ENCODE measurements at places on chromosomes 1 and 21.

DNA sequence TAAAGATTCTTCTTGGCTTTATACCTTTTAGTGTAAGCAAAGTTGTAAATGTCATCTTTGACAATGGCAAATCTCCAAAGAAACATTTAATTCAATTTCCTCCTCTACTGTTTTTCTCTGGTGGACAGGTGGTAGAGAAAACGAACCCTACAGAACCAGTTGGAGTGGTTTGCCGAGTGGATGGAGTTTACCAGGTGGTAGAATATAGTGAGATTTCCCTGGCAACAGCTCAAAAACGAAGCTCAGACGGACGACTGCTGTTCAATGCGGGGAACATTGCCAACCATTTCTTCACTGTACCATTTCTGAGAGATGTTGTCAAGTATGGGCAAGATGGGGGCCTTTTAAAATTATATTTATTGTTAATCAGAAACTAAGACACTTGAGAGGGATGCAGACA, 25.8 kb downstream of the UAP1 start:
- no peak for DNase-seq

- no peak for DNase-seq
These were observed 520 bp downstream of the CLIC6 start for GRCh38 chr21:34669149-34669879.

DNA sequence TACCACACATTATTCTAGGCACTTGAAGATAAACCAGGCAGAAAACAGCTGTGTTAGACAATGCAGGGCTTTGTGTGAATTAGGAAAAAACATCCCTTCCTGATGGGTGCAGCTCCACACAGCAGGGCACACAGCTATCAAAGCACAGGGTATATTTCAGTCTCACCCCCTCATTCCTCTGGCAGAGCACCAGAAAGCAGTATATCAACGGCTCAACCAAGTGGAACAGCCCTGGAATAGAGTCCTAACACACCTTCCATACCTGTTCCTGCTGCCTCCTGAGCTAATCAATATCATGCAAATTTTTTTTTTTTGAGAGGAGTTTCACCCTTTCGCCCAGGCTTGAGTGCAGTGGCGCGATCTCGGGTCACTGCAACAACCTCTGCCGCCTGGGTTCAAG, 32.1 kb downstream of the LYST start:
- no peak for DNase-seq

GRCh38 chr1:229027622-229028182, 243.2 kb upstream of the RAB4A start:
- DNase-seq, result no peak

DNA sequence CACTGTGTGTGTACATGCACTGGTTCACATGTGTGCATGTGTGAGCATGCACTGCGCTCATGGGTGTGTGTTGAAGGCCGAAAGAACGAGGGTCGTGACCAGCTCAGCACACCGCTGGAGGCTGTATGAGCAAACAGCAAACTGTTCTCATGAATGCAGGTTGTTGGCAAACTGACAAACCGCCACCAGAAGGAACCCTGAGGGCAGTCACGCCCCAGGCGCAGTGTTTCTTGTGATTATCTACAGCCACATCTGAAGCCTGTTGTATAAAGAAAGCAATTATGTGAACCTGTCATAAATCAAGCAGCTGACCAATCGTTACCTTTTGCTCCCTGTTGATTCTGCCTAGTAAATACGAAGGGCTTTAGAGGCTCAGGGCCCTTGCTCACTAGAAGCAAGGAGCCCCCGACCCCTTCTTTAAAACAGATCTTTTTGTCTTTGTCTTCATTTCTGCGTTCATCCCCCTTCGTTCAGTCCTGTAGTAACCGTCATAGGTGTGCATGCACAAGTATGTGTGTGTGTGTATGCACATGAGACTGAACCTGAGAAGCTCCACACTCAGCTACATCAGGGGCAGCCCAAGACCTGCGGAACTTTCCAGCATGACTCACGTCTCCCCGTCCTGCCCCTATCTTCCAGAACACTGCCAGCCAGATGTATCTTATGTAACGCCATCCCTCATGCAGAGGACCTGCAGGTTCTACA, 16.8 kb upstream of the RIPK4 start:
- DNase-seq, result no peak

- no peak for DNase-seq
These were observed 67.1 kb downstream of the MAST2 start for GRCh38 chr1:45870500-45870899.

- no peak for DNase-seq
These were observed 115.9 kb downstream of the NTMT2 start for GRCh38 chr1:170261669-170262068.

- no peak for DNase-seq
These were observed 10.5 kb upstream of the ARF1 start for GRCh38 chr1:228071839-228072657.

DNA sequence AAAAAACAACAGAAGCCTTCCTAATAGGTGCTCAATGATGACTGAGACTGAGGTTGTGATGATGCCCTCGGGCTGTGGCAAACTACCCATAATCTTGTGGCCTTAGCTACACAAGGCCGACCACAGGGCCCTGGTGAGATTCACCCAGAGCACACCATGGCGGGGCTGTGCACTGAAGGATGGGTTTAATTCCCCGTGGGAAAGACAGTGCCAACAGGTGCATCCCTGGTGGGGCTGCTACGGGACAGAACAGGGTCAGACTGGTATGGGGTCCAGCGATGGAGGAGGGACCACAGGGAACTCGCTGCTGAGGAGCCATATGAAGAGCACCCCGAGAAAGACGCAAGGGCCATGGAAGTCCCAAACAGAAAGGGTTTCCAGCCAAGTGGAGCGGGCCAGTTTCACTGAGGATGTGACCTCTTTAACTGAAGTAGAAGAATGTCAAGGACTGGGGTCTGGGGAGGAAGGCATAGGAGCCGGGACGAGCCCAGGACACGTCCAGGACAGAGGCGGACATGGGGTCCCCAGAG, 21.3 kb downstream of the PRDM15 start:
- DNase-seq, result no peak

GRCh38 chr21:15005391-15005790, 59.4 kb downstream of the NRIP1 start:
- DNase-seq, result no peak

GRCh38 chr21:34360488-34361241, 3.1 kb upstream of the KCNE2 start:
- no peak for DNase-seq

- no peak for DNase-seq
These were observed 21.1 kb upstream of the SELP start for GRCh38 chr1:169651035-169651434.

DNA sequence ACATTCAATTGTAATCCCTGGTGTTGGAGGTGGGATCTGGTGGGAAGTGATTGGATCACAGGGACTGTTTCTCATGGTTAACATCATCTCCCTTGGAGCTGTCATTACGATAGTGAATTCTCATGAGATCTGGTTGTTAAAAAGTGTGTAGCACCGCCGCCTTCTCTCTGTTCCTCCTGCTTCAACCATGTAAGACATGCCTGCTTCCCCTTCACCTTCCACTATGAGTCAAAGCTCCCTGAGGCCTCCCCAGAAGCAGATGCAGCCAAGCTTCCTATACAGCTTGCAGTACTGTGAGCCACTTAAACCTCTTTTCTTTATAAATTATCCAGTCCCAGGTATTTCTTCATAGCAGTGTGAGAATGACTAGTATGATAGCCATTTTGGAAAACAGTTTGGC, 30.1 kb upstream of the TRIM62 start:
- no peak for DNase-seq

DNA sequence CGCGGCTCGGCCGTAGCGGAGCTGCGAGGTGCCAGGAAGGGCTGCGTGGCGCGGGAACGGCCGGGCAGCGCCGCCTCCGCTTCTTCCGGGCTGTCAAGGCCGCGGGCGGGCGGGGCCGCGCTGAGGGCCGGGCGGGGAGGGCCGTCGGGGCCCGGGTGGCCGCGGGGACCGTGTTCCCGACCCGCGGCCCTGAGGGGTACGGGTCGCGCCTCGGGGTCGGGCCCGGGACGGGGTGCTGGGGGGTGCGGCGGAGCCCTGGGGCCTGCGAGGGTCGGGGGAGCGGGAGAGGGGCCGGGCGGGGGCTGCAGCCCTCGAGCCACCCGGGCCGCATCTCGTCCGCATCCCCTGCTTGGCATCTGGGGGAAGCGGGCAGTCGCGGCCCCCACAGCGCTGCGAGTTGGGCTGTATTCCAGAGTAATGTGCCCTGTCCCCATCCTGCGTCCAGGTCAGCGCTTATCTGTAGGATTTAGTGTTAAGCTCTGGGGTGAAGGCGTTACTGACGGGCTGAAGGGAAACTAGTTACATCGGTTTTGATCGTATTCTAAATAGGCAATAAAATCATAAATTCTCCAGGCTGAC, 379 bp downstream of the RER1 start:
- DNase-seq, result no peak

DNA sequence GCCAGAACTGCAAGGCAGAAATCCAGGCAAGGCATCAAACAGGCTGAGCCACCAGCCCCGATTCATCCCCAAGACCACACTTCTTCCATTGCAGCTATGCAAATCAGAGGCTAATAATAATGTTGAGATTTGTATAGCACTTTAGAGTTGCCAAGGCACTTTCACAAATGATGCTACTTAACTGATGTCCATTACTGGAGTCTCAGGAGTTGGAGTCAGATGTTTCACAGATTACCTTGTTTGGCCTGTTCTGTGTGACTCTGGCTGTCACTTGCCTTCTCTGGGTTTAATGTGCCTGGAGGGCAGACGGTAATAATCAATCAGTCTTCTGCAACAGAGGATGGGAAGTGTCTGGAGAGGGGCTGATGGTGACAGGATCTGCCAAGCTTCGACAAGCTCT, 40.8 kb upstream of the MPZL1 start:
- no peak for DNase-seq

DNA sequence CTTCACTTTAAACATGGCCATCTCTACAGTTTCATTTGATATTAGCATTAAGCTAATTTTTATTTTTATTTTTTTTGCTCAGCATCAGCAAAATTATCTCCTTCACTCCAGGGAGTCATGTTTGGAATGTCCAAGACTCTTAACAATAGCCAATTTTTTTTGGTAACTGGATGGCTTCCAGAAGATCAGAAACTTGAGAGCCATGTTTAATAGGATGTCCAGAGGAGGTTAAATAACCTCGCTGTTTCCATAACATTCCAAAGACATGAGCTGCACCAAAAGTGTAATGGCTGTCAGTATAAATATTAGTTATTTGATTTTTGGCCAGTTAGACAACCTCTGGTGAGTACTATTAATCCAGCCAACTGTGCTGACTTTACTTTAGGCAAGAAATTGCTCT, 80.7 kb downstream of the DNTTIP2 start:
- no peak for DNase-seq

GRCh38 chr21:35827004-35827403, 233.3 kb downstream of the SETD4 start:
- no peak for DNase-seq

DNA sequence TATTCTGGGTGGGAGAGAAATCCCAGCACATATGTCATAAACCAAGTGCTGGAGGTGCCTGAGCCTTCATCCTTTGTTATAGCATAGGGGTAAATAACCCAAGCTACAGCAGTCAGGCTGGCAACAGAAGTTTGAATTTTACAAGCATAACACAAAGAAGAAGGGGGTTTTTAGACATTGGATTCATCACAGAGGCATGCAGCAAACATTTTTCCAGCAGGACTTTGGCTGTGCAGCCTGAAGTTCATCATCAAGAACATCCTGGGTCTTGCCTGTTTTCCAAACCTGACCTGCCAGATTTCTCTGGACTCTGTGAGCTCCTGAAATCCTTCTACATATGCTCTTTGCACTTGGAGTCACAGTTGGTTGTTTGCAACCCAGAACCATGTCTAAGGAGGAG, 16.2 kb downstream of the PTGER3 start:
- no peak for DNase-seq

GRCh38 chr1:190323530-190323929, 154.1 kb downstream of the BRINP3 start:
- no peak for DNase-seq

- DNase-seq, result no peak
These were observed 59.1 kb downstream of the SPSB1 start for GRCh38 chr1:9351654-9352271.

- no peak for DNase-seq
These were observed 544.3 kb upstream of the ADAMTS5 start for GRCh38 chr21:27511233-27511632.

- no peak for DNase-seq
These were observed 1.6 kb downstream of the TENT5C start for GRCh38 chr1:117607471-117607870.

DNA sequence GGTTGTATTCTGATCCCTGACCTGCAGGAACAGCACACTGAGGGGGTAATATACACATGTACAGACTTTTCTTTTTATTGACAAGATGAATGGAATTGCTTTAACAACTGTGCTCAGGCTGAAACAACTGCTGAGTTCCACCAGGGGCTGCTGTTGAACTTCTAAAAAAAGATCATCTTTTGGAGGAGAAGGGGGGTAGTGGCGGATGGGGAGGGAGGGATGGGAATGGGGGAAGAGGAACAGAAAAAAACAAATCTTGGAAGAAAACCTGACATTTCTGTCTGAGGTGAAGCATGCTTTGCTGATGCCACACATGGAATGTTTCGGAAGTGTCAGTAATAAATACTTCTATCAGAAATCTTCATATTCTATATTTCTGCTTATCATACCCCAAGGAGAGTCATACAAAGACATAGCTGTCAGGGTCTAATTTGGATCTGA, 75.0 kb downstream of the RWDD3 start:
- DNase-seq, result no peak

DNA sequence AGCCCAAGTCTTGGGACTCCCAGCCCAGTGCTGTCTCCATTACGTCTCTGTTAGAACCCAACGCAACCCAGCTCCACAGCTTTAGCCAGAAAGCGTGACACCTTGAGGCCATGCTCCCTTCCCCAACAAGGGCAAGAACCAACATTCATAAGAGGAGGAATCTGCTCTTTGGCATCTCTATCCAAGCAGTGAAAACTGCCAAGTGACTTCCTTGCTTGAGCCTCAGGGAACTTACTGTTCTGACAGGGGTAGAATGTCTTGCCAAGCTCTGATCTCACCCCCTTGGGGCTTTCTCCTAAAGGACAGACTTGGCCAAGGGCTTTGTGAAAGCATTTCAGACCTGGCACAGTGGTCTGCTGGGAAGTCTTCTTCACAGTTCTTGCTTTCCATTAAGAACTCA, 56.6 kb downstream of the SYT6 start:
- DNase-seq, result no peak

GRCh38 chr1:5793516-5793915, 198.7 kb downstream of the NPHP4 start:
- DNase-seq, result no peak

- DNase-seq, result no peak
These were observed 9.0 kb downstream of the FAM20B start for GRCh38 chr1:179034720-179035119.

Measured in effector CD8-positive, alpha-beta T cell (primary cell).